ENCODE measurements at places on chromosomes 1 and 21.

DNA sequence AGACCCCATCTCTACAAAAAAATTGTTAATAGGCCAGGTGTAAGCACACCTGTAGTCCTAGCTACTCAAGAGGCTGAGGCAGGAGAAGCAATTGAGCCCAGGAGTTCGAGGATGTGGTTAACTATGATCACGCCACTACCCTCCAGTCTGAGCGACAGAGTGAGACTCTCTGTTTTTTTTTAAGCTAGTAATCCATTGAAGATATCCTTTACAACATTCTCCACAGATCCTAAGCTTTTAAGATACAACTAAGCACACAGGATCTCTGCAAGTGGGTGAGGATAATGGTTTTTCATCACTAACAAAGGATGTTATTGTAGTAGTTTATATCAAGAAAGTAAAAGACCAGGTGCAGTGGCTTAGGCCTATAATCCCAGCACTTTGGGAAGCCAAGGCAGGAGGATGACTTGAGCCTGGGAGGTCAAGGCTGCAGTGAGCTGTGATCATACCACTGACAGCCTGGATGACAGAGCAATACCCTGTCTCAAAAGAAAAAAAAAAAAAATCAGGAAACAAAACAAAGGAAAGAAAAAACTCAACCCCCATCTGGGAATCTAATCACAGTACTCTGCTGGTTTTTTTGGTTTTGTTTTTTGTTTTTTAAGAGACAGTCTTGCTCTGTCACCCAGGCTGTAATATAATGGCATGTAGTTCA lies 166.1 kb downstream of the RERE start:
- no peak for DNase-seq

- no peak for DNase-seq
Measured at GRCh38 chr1:73040811-73041210, 758.5 kb upstream of the NEGR1 start.

- DNase-seq = no peak
Measured at GRCh38 chr1:20329793-20330542, 39.3 kb downstream of the VWA5B1 start.

- DNase-seq = no peak
Measured at GRCh38 chr1:61133335-61134019, 51.1 kb downstream of the NFIA start.

DNA sequence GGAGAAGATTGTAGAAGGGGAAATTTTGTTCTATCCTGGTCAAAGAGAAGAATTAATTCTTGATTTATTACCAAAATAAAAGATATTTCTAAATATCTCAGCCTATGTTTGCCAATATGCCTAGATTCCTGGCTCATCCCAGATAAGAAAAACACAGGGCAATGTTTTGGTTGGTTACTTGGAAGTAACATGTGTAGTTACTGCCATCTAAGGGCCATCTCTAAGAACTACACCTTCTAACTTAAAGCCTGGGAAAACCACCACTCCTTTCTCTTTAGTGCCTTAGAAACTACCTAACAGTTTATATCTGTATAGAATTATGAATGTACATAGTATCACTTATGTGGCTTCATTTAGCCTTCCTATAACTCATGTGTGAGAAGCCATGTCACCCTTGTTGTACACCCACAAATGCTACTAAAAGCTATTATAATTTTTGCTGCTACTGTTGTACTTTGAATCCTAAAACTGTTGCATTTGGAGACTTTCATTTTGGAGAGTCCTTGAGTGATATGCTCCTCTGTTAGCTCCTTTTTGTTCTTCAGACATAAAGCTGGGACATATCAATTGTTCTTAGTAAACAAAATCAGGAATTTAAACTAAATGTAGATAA lies 4.5 kb downstream of the AIM2 start:
- no peak for DNase-seq

GRCh38 chr21:17732306-17732705 lies 86.8 kb downstream of the C21orf91 start:
- DNase-seq = no peak

DNA sequence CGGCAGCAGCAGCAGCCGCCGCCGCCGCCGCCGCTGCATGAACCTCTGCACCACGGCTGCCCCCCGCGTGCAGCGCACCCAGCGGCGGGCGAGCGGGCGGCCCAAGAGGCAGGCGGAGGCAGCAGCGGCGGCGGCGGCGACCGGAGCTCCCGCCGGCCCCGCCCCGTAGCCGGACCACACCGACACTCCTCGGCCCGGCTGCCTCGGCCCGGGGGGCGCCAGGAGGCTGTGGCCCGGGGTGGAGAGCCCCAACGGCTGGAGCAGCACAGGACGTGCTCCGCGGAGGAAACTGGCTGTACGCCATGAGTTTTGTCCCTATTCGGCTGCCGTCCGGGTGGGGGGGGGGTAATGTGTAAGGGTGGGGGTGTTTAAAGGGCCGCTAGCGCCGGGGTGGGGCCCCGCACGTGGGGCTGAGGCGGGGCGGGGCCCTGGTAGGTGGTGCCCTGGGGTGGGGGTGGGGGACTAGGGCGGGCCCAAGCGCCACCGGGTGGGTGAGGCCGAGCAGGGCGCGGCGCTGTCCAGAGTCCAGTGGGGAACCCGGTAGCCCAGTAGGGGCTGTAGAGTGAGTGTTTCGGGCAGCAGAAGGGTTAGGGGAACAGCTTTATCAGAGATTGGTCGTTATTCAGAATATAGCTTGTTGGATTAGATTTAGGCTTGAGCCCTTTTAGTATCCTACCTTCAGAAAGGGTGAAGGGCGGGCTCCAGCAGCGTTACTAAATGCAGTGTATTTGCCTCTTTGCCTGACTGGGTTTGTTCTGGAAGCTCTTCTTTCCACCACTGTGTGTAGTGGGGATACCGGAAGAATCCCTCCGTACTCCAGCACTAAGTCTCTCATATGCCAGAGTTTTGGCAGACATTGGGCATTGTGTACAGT lies at the start of gene FAM78B:
Gene FAM78B, minus strand, starts transcription at position 304 of the 874 bp plus-strand sequence. CDS start 753 bp downstream, outside the sequence.
- DNase-seq = peak; percentile 86

GRCh38 chr1:234927312-234927970 lies 201.2 kb downstream of the TOMM20 start:
- no peak for DNase-seq

GRCh38 chr1:30522031-30523004 lies 201.1 kb downstream of the MATN1 start:
- DNase-seq = peak; percentile 89

DNA sequence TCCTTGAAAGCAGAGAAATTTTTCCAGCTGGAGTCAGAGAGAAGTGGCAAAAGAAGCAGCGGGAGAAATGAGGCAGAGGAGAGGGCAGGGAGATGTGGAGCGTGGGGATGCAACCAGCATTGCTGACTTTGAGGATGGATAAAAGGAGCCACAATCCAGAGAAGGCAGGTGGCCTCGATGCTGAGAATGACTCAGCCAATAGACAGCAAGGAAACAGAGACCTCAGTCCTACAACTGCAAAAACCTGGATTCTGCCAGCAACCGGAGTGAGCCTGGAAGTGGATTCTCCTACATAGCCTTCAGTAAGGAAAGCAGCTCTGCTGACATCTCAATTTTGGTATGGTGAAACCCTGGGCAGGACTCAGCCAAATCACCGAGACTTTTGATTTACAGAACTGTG lies 128.9 kb upstream of the ATP1B1 start:
- DNase-seq = no peak

- no peak for DNase-seq
Measured at GRCh38 chr1:29642519-29642918, 406.2 kb downstream of the PTPRU start.

- peak; percentile 83 for DNase-seq
Measured at GRCh38 chr21:45590246-45590725, 48.0 kb upstream of the SLC19A1 start.

- DNase-seq = no peak
Measured at GRCh38 chr21:34271189-34271851, 92.5 kb upstream of the KCNE2 start.

- no peak for DNase-seq
Measured at GRCh38 chr1:222905151-222905550, 90.3 kb downstream of the DISP1 start.

GRCh38 chr1:229671310-229671709 lies 45.3 kb downstream of the URB2 start:
- no peak for DNase-seq

DNA sequence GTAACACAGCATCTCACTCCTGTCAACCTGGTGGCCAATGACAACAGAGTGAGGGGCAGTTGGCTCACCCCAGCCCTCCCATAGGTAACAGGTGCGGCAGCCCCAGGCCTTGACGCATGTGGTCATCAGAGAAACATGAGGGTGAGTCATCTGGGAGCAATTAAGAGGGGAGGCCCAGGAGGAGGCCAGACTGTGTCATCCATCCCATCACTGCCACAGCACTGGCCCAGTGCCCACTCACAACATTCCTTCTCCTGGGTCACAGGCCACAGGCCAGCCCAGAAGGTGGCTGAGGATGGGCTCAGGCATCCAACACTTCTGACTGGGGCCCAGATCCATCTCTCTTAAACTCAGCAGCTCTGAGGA lies 17.1 kb downstream of the TEX35 start:
- DNase-seq = no peak

DNA sequence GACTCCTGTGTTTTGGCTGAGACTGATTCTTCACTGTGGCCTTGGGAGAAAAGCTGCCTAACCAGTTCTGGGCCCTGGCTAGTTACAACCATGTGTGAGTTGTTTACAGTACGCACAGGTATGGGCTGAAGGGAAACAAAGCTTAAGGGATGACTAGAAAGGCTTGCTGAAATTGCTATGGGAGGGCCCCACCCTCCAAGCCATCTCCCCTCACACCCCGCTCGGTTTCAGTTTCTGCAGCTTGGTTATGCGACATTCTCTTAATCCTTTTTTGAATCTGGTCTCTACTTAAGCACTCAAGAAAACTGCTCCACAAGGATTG lies 43.1 kb downstream of the PBX1 start:
- no peak for DNase-seq

DNA sequence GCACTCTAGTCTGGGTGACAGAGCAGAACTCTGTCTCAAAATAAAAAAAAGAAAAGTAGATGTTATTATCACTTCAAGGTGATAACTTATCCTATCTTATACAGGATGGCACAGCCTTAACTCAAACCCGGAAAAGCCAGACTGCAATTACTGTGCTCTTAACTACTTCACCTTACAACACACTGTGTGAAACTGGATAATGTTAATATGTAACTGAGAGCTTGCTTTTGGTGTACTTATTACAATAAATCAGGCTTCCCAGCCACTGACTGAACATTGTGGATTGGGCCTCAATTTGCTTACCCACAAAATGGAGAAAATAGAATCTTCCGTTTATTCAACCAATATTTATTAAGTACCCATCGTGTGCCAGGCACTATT lies 1.4 kb downstream of the ORC1 start:
- no peak for DNase-seq

GRCh38 chr1:187236676-187237075 lies 407.9 kb downstream of the PLA2G4A start:
- DNase-seq = no peak

- no peak for DNase-seq
Measured at GRCh38 chr1:33517596-33518250, 45.3 kb downstream of the ZSCAN20 start.

- DNase-seq = no peak
Measured at GRCh38 chr1:30572192-30572591, 151.2 kb downstream of the MATN1 start.

- DNase-seq = peak; percentile 57
Measured at GRCh38 chr1:203320591-203321272, 15.4 kb downstream of the BTG2 start.

DNA sequence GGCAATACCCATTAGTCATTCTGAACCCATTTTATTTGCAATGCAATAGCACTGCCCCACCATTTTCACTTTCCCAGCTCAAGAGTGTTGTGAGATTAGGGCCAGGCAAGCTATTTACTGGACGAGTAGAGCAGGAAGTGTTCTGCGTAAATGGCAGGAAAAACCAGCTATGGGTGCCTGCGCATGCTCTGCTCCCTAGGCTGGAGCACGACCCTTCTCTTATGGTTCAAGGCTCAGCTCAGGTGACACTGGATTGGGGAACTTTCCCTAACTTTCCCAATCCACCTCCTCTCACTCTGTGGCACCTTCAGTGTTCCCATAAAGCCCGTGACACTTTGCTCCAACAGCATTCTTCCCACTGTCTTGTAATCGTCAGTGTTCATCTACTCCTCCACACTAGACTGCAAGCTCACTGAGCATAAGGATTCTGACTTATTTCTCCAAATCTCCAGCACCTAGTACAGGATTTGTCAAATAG lies 3.6 kb upstream of the MAN1A2 start:
- DNase-seq = no peak

DNA sequence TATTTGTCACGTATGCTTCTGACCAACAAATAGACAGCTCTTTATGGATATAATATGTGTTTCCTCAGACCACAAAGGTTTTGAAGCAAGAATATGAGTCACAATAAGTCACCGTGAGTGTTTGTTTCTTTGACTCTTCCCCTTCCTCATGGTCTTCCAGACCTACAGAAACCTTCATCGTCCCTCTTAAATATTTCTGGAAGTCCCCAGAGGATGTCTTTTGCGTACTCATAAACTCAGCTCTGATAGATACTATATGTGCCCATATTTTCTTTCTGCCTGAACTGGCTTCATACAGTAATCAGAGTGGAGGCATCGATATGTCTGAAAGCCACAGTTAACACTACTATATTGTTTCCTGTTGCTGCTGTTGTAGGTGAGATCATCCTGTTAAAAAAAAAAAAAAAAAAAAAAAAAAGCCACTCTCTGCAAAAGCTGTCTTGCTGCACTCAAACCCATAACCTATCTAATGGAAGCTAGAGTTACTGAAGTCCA lies 38.4 kb downstream of the ADAMTS1 start:
- no peak for DNase-seq

- peak; percentile 24 for DNase-seq
Measured at GRCh38 chr21:46118316-46119143, 20.6 kb downstream of the COL6A2 start.

GRCh38 chr1:164589961-164590507 lies 31.1 kb downstream of the PBX1 start:
- no peak for DNase-seq

DNA sequence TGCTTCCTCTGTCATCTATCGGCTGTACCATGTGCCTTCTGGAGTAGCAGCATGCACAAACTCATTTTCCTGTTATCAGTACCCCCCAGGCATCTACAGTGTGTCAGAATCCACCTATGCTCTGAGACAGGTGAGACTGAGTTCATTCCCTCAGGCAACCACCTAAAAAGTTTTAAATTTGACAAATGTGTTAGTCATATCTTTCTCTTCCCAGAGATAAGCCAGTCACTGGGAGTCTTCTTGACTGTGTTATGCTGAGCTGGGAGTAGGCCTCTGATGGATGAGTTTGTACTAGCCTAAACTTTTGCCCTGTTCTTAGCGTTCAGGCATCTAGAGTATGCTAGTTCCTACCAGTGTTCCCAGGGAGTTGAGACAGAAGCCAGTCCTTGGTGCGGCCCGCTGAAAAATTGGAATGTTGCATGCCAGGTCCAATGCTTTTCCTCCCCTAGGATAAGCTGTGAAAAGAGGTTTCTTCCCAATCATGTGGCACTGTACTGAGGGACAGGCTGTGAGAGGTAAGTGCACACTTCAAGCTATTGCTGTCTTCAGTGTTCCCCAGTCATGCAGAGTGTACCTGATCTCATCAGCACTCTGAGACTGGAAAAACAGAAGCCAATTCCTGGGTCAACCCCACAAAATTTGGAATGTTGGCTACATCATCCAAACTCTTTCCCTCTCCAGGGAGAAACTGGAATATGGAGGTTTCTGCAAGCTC lies 1202.3 kb downstream of the NCAM2 start:
- DNase-seq = no peak
